SK-MEL-5 (cell line): ENCODE measurements at places on chromosomes 7 and 10. TPM values are rescaled to one million over a fixed set of nuclear protein-coding genes. Genes with fewer than 3 reads are reported as not detected.

- DNase-seq, result peak; percentile 11
Measured at GRCh38 chr7:119748991-119749390, 524.0 kb upstream of the KCND2 start.

- peak; percentile 100 for DNase-seq
Measured at GRCh38 chr7:35800718-35801391, at the start of gene SEPTIN7. SEPTIN7 (plus strand) TSS chr7:35801057; CDS start chr7:35801210, 153 bp downstream.

DNA sequence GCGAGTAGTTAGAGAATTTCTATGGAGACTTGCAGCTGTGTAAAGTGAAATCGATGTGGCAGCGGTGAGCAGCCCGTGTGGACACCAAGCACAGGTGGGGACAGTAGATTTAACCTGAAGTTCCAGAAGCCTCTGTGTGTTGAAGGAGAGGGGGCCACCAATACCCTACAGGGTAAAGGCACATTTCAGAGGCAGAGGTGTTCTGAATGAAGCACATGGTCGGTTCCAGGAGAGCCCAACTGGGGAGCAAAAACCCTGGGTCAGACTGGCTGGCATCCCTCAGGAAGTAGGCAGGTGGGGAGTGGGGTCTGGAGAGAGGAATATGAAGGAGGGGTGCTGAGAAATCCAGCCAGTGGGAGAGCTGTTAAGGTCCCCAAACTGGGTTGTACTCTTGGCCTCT is 76.6 kb downstream of the CCDC3 start:
- DNase-seq, result no peak

Gene CPA4
- 0.11 and 0.16 TPM in 2 replicates for total RNA-seq

Gene IDI2
- total RNA-seq, result 0.08 TPM in 1 of 2 replicates, not detected in the other
